Esophagus squamous epithelium (tissue), 5 donors: ENCODE measurements at places on chromosomes 3 and 15.

- no peak for DNase-seq
Observed at GRCh38 chr15:87981969-87982368, 274.6 kb downstream of the NTRK3 start.

GRCh38 chr3:42698216-42698910 is 4.2 kb downstream of the HHATL start:
- no peak for DNase-seq

GRCh38 chr15:91556926-91557325 is 296.6 kb upstream of the SLCO3A1 start:
- DNase-seq = no peak

GRCh38 chr3:100019719-100020118 is 94.6 kb downstream of the FILIP1L start:
- DNase-seq = no peak

DNA sequence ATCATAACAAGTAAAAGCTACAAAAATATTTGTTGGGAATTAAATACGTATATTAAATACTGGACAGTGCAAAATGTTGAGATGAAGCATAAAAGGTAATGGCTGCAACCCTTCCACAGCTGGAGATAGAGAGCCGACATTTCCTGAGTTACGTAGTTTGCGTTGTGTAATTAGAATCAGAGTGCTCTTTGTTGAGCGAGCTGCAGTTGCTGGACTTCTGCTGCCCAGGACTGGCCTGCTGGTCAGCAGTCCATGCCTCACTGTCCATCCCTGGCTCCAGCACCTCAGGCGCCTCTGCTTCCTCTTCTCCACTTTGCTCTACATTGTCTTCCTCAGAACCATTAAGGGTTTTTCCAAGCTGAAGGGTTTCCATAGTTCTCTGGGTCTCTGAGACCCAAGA is 28.4 kb upstream of the SHC4 start:
- no peak for DNase-seq

- no peak for DNase-seq
Observed at GRCh38 chr15:31292391-31293015, 34.1 kb upstream of the KLF13 start.

DNA sequence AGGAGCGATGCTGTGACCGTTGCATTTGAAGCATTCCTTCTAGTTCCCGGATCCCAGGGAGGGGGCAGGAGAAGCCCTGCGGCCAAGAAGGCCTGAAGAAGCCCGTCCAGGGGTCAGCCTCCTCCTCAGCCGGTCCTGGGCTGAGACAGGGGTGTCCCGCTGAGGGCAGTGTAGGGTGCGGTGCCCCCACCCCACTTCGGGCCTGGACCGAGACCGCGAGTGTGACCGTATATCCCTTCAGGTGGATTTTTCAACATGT is 2.8 kb downstream of the OCA2 start:
- no peak for DNase-seq

DNA sequence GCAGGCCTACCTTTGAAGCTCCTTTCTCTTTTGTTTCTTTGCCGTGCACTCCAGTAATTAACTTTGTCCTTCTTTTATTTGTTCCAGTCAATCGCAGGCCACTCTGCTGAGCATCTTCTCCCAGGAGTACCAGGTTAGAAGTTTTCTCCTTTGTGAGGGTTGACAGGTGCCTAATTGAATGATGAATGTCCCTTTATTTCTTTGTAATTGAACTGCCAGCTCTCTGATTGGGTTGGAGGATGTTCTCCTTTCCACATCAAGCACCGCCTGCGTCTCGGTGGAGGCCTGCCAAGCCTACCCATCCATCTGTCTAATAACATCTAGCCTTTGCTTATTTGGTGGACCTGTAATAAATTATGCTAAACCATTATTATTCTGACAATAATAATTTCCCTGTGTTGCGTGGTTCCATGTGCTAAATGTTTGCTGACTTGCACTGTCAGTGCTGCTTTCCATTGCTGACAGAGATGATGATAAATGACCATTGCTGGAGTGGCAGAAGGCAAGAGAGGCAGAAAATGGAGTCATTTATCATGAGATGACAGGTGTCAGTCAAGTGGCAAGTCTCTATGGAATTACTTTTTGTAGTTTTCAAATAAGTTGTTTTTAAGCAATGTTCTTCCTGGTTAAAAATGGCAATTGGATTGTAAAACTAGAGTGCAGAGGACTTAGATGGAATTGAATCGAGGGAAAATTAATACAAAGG is 64.9 kb downstream of the CDIN1 start:
- no peak for DNase-seq

- no peak for DNase-seq
Observed at GRCh38 chr15:88792342-88793282, 10.6 kb upstream of the ACAN start.

GRCh38 chr3:73036694-73037591 is 24.5 kb upstream of the EBLN2 start:
- no peak for DNase-seq

DNA sequence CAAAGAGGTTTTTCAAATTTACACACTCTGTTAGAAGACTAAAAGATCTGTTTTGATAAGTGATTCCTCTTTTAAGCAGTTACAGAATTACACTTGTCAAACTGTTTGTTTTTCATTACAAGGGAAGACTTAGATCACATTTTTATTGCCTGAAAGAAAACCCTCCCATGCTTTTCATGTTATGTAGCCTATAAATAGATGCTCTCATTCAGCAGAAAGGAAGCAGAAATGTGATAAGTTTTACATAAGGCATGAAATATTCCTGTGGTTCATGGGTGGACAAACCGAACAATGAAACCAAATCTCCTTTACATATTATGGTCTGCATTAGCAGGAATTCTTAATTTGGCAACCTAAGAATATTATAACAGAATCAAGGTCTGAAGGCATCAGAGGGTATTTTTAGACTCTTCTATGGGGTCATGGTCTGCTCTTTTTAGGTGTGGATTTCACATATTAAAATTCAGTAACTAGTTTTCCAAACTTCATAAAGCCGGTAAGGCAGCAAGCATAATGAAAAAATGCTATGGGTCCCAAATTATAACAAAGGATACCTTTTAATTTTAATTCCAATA is 37.3 kb upstream of the FXR1 start:
- no peak for DNase-seq
